ENCODE measurements at places on chromosomes 5 and 9.
A peak's percentile ranks its signal among the peaks of the same experiment; 100 is the strongest.

GRCh38 chr9:1101846-1102641 is 51.9 kb downstream of the DMRT2 start:
- no peak for DNase-seq

- no peak for DNase-seq
These were observed 50.5 kb downstream of the PDE4D start for GRCh38 chr5:59842999-59843398.

DNA sequence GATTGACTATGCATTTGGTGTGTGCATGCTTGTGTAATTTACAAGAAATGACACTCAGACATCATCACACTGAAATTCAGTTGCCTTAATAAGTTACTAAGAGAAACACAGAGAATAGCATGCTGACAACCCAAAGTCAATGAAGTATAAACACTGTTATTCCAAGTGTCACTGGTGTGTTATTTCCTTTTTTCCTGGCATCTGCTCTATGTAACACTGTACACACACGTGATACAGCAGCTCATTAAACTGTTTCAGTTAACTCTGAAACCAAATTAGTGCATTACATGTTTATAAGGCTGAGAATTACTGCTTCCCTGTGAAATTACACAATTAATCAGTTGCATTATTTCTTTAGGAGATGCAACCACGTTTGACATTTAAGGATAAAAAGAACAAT is 252.7 kb downstream of the EFNA5 start:
- no peak for DNase-seq

DNA sequence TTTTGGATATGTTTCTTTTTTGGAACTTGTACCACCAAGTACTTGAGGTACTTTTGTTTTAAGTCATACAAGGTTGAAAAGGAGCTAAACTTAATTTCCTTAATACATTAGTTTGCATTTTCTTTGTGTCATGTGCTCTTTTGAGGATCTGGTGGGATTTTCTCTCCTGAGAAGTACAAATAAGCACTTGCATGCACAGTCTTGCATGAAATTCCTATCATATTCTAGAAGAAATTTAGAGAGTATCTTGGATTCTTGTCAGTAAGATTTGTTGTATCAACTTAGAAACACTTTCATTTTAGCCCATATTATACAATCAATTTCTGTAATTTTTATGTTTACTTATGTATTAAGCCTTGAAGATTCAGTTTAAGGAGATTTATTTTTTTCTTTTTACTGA is 64.9 kb downstream of the CCNH start:
- no peak for DNase-seq

GRCh38 chr9:94097788-94098414 is 13.6 kb downstream of the PTPDC1 start:
- no peak for DNase-seq

- no peak for DNase-seq
These were observed 99.3 kb upstream of the LHFPL2 start for GRCh38 chr5:78747705-78748359.

DNA sequence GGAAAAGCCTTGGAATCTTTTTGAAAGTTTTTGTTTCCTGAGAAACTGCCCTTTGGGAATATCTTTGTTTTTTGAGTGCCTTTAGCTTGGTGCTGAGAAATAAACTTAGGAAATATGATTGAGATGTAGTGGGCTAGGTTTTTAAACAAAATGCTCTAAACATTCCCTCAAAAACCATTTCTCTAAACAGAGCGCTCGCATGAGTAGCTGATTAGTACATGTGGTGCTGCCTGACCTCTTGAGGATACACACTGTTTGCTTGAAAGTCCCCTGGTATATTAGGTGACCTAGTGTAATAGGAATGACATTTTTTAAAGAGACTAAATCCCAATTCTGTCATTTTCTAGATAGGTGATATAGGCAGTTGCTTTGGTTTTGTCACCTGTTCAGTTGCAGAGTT is 132.3 kb downstream of the ADAMTSL1 start:
- no peak for DNase-seq

DNA sequence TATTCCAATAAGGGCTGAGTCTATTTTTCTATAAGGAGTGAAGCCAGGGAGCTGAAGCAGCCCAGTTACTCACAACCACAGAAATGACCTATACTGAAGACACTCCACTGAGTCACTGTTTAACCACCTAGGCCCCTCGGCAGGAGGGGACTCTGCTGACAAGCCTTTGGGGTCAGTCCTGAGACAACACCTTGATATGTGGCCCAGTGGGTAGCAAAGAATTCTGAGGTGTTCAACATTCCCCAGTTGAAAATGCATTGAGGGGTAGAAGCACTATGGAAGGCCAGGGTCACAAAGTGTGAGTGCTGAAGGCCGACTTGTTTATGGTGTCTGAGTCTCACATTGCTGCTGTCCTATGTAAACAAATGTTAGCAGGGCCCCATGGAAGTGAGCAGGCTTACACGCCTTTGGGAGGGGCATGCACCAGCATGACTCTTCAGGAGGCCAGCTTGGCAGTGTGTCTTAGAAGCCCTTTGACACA is 112.6 kb upstream of the NFIL3 start:
- no peak for DNase-seq

DNA sequence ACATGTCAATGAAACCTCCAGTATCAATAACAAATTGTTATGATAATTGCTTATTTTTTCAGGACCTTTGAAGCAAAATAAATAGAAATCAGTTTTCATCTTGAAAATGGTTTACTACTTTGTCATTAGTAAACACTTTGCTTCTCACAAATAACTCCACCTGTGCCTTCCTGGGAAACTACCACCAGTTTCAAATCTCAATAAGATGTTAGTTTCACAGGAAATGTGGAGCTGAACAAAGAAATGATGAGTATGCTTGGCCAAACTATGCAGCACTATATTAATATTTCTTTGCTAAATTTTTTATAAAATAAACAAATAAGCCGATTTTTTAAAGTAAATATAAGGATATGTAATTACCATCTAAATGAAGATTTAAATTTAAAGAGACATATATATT is 221.5 kb upstream of the HAPLN1 start:
- DNase-seq: no peak

GRCh38 chr9:17272536-17272935 is 137.7 kb downstream of the CNTLN start:
- DNase-seq: no peak

GRCh38 chr5:36841677-36842076 is 34.9 kb upstream of the NIPBL start:
- DNase-seq: no peak

DNA sequence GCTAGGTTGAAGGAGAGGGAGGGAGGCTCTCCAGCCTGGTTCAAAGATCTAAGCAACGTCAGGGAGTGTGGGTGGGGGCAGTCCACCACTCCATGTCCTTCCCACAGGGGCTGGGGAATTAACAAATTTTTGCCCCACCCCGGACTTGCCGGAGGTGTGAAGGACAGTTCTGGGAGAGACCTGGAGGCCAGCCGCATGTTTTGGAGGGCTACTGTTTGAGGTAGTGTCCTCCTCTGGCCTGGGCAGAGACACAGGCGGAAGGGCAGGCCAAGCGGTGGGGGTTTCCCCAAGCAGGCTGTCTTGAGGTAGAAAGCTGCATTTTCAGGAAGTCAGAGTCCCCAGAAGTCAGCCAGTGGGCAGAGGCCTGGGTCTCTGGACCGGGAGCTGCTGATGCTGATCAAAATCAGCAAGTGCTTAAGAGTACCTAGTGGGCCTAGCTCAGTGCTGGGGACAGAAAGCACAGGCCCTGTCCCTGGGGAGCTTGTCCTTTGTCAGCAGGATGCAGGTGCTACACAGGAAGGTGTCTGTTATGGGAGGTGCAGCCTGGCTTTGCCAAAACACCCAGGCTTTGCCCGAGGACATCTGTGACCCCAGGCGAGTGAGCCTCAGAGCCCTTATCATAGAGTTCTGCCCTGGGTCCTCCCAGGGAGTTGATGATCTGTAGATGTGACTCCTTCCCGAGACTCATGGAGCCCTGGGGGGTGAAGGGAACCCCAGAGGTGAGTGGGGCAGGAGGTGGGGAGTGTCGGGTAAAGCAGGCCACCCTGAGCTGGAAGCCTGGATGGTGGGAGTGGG is 18.5 kb downstream of the JADE2 start:
- no peak for DNase-seq

GRCh38 chr5:151107738-151108520 is 27.1 kb upstream of the TNIP1 start:
- DNase-seq: no peak

- DNase-seq: peak; percentile 45
These were observed 752 bp downstream of the TSTD2 start for GRCh38 chr9:97632248-97632984.

DNA sequence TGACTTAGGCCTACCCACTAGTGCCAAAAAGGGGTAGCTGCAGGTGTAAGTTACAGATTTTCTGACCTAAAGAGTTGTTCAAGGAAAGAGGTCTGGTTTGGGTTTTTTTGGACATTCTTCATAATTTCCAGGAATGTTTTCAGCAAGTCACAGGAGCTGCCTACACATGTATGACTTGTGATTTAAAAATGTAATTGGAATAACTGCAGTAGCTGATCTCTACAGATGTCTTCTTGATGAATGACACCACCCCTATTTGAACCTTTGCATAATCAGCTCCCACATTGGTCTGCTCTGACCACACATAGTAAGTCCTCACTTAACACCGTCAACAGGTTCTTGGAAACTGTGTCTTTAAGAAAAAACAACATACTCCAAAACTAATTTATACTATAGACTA is 481.4 kb downstream of the RASEF start:
- no peak for DNase-seq

DNA sequence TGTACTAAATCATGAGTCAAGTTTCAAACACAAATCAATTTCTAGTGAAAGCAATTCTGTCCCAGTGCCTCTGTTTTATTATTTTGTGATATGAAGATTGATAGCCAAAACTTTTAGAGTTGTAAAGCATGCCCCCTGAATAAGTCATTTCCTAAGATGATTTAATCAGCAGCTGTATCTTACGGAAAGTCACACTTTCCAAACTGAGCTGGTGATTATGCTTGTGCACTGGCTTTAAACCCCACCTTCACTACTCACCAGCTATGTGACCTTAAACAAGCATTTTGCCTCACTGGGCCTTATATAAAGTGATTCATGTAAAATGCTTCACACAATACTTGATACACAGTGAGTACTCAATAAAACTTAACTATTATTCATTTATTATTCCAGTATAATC is 78.1 kb downstream of the EDIL3 start:
- DNase-seq: no peak

DNA sequence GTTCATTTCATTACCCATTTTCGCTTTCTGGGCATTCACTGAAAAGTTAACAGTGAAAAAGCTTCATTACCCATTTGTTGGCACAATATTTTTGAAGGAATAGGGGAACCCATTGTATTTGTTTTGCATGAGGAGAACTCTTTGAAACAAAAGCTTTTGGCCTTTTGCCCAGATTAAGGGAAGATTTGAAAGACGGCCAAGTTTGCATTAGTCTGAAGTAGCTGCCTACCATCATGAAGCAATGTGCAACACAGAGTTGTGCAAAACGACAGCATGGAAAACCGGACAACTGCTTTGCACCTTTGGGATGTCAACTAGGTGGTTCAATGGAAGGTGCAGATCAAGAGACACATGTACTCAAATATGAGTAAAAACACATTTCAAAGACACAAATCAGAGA is 84.9 kb downstream of the TRPM3 start:
- no peak for DNase-seq

- DNase-seq: no peak
These were observed 2.0 kb downstream of the LARP1 start for GRCh38 chr5:154756868-154757813.

DNA sequence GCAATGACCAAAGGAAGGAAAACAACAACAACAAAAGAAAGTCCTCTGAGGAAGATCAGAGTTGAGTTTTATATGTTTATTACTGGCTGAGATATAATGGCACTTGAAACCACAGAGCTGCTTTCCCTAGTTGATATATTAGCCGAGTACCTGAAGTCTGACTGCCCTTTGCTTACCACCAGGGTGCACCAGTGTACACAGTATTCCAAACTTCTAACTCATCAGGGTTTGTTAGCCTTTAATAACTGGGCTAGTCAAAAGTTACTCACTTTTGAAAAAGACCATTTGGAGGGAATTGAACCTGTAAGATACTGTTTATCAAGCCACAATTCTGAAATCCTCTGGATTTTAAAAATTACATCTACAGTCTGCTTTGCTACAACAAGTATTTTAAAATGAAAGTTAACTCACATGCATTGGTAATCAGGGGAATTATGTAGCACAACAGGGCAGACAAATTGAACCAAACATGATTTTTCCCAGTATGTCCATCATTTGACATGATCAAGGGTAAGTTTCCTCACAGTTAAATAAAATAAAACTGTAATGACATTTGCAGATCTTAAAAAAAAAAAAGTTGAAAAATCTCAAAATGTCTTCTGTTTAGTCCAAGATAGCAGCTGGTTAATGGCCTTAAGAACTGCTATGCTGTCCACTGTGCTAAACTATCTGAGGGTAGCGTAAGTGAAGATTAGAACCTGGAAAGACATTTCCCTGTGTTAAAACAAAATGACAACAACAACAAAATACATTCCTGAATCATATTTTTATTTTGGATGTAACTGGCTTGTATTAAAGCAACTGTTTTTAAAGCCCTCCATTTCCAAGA is 57.3 kb upstream of the C6 start:
- DNase-seq: no peak

- no peak for DNase-seq
These were observed 709.3 kb upstream of the RGMB start for GRCh38 chr5:98064118-98064685.

GRCh38 chr5:143741421-143741820 is 70.5 kb upstream of the HMHB1 start:
- DNase-seq: no peak

GRCh38 chr5:156274453-156274852 is 52.5 kb upstream of the SGCD start:
- DNase-seq: no peak

- DNase-seq: no peak
These were observed 18.7 kb upstream of the WDR38 start for GRCh38 chr9:124834591-124834990.

DNA sequence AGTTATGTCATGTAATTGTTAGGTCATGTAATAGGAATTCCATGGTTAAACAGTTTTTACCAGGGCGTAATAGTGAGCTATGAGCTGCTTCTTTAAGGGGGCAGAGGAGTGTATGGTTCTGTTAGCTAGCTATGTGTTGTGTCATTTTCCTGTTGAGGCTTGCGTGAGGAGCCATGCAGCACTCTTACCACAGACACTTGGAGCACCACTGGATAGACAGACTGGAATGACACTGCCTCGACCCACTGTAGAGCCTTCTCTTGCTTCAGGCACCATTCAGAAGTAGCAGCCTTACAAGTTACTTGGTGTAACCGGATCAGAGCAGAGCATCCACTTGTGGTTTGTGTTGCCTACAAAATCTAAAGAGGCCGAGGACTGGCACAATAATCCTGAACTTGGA is 28.3 kb upstream of the STOM start:
- peak; percentile 11 for DNase-seq

GRCh38 chr5:52805615-52806014 is 17.9 kb downstream of the ITGA1 start:
- no peak for DNase-seq
